ENCODE measurements at places on chromosomes 6 and 20.

DNA sequence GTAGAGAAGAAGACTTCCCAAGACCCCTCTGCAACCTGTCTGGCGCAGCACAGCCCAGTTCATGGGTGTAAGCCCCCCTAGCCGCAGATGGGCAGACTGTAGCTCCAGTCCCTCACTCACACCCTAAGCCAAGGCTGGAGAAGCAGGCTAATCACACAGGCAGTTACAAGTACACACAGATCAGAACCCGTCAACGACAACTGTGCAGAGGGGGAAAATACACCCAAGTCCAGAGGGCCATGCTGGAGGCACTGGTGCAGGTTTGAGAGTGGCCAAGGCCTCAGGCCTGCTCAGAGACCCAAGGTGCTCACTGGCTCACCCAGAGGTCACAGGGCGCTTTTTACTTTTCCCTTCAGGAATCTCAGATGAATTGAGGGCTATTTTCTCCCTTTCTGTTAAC, 106.1 kb downstream of the NOL4L start:
- DNase-seq = peak; percentile 73

DNA sequence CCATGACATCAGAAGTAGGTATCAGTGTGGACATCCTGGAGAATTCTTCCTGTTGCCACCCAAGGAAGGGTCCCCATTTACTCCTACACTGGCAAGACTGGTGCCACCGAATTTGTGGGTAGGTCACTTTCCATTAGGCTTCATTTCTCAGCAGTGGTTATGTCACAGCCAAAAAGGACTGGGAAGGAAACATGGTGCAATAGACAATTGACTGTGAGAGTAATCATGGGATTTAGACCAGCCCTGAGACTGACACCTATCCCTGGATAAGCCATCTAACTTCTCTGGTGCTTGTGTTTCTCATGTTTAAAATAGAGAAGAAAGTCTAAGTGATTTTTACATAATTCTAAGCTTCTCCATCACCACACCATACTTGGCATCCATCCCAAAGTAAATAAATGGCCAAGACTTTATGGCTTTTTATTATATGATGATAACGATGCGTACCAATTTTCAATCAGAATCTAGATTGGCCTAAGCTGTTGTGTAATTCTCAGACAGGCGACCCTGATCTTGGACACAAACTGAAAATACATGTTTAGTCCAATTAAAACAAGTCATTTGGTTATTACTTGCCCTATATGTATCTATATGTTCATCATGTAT, 10.2 kb downstream of the SMPDL3A start:
- DNase-seq = no peak

DNA sequence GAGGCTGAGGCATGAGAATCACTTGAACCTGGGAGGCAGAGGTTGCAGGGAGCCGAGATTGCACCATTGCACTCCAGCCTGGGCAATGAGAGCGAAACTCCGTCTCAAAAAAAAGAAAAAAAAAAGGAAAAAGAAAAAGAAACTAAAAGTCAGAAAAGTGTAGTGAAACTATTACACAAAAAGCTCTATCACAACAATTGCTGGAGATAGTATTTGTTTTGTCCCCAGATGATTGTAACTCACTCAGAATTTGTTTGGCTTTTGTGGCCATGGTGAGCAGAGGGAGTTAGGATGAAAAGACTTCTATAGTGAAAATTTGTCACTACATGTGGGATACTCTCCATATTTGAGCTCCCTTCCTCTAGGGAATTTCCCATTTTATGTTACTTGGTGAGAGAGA, 5.2 kb upstream of the GOPC start:
- no peak for DNase-seq

DNA sequence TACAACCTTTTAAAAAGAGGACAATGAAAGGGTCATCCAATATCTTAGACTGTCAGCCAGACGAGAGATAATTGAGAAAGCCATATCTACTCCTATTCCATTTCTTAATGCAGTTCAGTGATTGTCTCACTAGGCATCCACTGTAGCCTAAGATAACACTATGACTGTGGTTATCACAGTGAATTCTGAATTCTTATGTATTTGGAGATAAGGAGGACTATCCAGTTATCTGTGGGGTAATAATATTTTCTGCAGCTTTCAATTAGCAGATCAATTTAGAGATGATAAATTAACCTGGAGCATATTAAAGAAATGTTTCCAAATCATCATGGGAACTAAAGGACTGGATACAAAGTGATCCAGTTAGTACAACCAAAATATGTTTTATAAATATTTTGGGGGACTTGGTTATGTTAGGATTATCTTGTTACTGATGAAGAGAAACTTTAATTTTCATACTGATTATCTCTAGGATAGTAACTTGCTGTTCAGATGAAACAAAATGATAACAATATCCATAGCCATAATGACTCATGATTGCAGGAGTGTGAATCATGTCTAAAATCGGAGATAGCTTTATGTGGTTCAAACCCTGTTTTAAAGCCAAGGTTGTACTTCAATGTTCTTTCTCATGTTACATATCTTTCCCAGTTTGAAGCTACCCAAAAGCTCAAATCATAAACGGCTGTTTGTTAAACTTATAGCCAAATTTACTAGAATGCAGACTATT, 1152.0 kb downstream of the HACE1 start:
- no peak for DNase-seq

- no peak for DNase-seq
Measured at GRCh38 chr6:138287144-138287955, 69.1 kb upstream of the PBOV1 start.
